ENCODE measurements at places on chromosomes 1 and 21.

GRCh38 chr21:15943009-15943666, 213.4 kb downstream of the USP25 start:
- H3K27ac ChIP-seq = no peak overlapping the region
- no peak overlapping the region for H3K4me3 ChIP-seq
- no peaks in the 10 kb centered on the region for H3K27me3 ChIP-seq
- no peaks in the 10 kb centered on the region for H3K4me1 ChIP-seq
- no peak for DNase-seq

DNA sequence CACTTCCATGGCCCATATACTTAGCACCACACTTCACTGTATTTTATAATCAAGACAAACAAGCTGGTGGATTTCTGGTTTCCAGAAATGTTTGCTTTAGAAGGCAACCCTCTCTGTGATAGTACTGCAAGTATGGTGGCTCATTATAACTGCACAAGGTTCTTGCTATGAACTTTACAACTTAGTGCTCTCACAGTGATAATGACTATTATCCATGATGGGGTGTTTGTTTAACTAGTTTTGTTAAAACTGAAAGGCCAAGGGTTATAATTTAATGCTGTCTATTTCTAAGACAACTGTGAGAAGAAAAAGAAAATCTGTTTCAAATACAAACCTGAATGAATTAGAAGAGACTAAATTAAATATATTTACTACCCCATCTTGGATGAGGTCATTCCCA, 903.2 kb downstream of the ADGRL2 start:
- no peak for DNase-seq
- peak overlapping the region; percentile 5 for H3K27ac ChIP-seq
- H3K4me1 ChIP-seq = no peaks in the 10 kb centered on the region
- no peaks in the 10 kb centered on the region for H3K27me3 ChIP-seq
- no peaks in the 10 kb centered on the region for H3K36me3 ChIP-seq

- no peaks in the 10 kb centered on the region for H3K36me3 ChIP-seq
- DNase-seq = no peak
These were observed 51.1 kb downstream of the PRDM16 start for GRCh38 chr1:3120140-3120539.

- H3K27me3 ChIP-seq = no peaks in the 10 kb centered on the region
- DNase-seq = no peak
- no peak overlapping the region for H3K4me3 ChIP-seq
- H3K36me3 ChIP-seq = no peaks in the 10 kb centered on the region
These were observed 9.9 kb upstream of the ETV3 start for GRCh38 chr1:157147906-157148700.

GRCh38 chr21:34369741-34370140, 5.6 kb upstream of the SMIM11 start:
- DNase-seq = no peak
- no peak overlapping the region for H3K27ac ChIP-seq
- no peaks in the 10 kb centered on the region for H3K36me3 ChIP-seq
- H3K4me3 ChIP-seq = no peak overlapping the region

DNA sequence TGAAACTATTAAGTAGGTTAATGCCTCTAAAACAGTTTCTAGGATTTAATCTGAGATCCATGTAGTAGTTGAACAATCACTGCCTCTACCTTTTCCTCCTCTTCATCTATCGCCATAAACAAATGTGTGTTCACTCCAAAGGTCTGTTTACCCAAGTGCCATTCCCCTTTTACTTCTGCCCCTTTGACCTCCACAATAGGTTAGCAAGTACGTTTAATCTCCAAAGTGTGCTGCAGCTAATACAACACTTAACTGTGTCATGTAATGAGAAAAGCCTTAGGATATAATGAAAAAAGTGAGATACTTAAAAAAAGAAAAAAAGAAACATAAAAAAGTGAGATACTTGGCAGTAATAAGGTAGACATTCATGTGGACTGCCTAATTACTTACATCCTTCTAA, 28.2 kb downstream of the GPBP1L1 start:
- no peaks in the 10 kb centered on the region for H3K4me1 ChIP-seq
- peaks cover 76% of the 10 kb centered on the region for H3K36me3 ChIP-seq
- H3K27ac ChIP-seq = no peak overlapping the region
- H3K4me3 ChIP-seq = no peak overlapping the region

GRCh38 chr1:12460121-12460520, 157.9 kb downstream of the DHRS3 start:
- H3K27ac ChIP-seq = peak overlapping the region; percentile 32
- peak; percentile 58 for DNase-seq
- H3K36me3 ChIP-seq = no peaks in the 10 kb centered on the region
- H3K4me3 ChIP-seq = no peak overlapping the region
- H3K27me3 ChIP-seq = no peaks in the 10 kb centered on the region

DNA sequence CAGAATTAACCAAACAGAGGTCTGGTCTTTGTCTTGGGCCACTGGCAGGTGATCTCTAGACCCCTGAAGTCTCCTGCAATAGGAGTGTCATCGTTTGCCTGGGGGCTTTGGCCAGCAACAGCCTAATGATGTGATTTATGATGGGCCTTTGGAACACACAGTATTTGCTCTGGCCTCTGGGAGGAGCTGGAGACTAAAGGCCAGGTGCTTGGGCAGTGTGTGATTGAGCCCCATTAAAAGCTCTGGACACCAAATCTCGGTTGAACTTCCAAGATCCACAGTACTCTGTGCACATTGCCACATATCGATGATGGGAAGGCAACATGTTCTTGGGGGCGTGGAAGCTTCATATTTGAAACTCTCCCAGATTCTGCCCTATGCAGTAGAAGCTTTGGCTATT, 32.0 kb upstream of the TLR5 start:
- no peak overlapping the region for H3K27ac ChIP-seq
- no peaks in the 10 kb centered on the region for H3K4me1 ChIP-seq
- H3K4me3 ChIP-seq = no peak overlapping the region
- H3K27me3 ChIP-seq = no peaks in the 10 kb centered on the region

GRCh38 chr1:19619697-19620384, 24.3 kb upstream of the NBL1 start:
- H3K4me1 ChIP-seq = peaks cover 26% of the 10 kb centered on the region
- H3K27ac ChIP-seq = no peak overlapping the region
- no peak overlapping the region for H3K4me3 ChIP-seq
- no peaks in the 10 kb centered on the region for H3K27me3 ChIP-seq
- no peak for DNase-seq

- H3K27me3 ChIP-seq = no peaks in the 10 kb centered on the region
- no peaks in the 10 kb centered on the region for H3K36me3 ChIP-seq
- H3K4me1 ChIP-seq = no peaks in the 10 kb centered on the region
These were observed 2.3 kb downstream of the NR5A2 start for GRCh38 chr1:200029822-200030152.

- H3K27ac ChIP-seq = no peak overlapping the region
- H3K4me3 ChIP-seq = no peak overlapping the region
- DNase-seq = no peak
- no peaks in the 10 kb centered on the region for H3K36me3 ChIP-seq
- H3K4me1 ChIP-seq = no peaks in the 10 kb centered on the region
- H3K27me3 ChIP-seq = no peaks in the 10 kb centered on the region
These were observed 171.9 kb downstream of the IGSF21 start for GRCh38 chr1:18279351-18280074.

- H3K4me3 ChIP-seq = no peak overlapping the region
- H3K4me1 ChIP-seq = no peaks in the 10 kb centered on the region
- no peak for DNase-seq
These were observed 50.9 kb upstream of the GALNT2 start for GRCh38 chr1:230016159-230016558.

DNA sequence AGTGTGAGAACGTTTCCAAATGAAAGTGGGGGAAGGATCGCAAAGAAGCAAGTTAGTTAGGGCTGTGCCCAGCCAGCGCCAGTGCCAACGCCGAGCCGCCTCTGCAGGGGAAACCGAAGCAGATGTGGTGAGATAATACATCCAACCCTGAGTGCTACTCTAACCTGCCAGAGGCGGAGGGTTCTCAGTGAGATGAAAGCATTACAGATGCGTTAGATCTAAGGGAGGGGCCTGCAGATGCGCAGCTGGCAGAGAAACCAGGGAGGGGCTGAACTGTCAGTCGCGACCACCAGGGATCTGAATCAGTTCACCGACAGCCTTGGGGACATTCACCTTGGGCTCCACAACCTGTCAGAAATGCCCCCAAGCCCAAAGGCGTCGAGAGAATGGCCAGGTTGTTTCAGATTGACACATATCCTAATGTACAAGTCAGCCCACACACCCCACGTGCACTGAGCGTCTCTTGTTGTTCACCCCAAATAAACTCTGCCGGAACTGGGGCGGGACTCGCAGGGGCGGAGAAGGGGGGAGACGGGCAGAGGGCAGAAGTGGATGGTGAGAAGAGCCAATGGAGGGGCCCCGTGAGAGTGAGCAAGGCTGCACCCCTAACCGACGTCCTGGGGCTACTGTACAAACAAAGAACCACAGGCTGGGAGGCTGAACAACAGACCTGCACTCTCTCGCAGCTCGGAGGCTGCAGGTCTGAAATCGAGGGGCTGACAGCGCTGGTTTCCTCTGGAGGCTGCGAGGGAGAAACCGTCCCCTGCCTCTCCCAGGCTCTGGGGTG, 8.7 kb upstream of the UMODL1 start:
- H3K27me3 ChIP-seq = no peaks in the 10 kb centered on the region
- no peak overlapping the region for H3K4me3 ChIP-seq
- DNase-seq = no peak
- no peaks in the 10 kb centered on the region for H3K4me1 ChIP-seq

DNA sequence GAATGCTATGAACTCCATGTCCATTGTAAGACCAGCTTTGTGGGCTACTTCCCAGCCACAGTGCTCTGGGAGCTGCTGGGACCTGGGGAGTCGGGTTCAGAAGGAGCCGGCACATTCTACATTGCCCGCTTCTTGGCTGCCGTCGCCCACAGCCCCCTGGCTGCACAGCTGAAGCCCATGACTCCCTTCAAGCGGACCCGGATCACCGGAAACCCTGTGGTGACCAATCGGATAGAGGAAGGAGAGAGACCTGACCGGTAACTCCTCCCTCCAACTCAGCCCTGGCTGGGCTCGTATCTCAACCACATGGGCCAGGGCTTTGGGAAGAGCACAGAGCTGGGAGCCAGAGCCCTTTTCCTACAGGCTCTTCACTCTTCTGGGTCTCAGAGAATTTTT, 15.4 kb downstream of the MOV10 start:
- H3K27ac ChIP-seq = no peak overlapping the region
- no peak overlapping the region for H3K4me3 ChIP-seq
- peaks cover 55% of the 10 kb centered on the region for H3K36me3 ChIP-seq
- DNase-seq = peak; percentile 35
- no peaks in the 10 kb centered on the region for H3K27me3 ChIP-seq

DNA sequence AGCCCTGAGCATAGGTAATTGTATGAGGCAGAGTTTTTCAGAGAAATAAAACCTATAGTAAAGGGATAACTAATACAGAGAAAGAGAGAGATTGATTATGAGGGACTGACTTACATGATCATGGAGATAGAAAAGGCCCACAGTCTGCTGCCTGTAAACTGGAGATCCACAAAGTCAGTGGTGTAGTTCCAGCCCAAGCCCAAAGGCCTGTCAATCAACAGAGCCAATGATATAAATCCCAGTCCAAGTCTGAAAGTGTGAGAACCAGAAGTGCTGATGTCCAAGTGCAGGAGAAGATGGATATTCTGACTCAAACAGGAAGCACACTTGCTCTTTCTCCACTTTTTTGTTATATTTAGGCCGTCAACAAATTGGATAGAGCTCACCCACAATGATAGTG, 340.1 kb upstream of the RGS18 start:
- H3K27me3 ChIP-seq = no peaks in the 10 kb centered on the region
- no peaks in the 10 kb centered on the region for H3K4me1 ChIP-seq
- H3K27ac ChIP-seq = no peak overlapping the region
- H3K4me3 ChIP-seq = no peak overlapping the region
- no peaks in the 10 kb centered on the region for H3K36me3 ChIP-seq

DNA sequence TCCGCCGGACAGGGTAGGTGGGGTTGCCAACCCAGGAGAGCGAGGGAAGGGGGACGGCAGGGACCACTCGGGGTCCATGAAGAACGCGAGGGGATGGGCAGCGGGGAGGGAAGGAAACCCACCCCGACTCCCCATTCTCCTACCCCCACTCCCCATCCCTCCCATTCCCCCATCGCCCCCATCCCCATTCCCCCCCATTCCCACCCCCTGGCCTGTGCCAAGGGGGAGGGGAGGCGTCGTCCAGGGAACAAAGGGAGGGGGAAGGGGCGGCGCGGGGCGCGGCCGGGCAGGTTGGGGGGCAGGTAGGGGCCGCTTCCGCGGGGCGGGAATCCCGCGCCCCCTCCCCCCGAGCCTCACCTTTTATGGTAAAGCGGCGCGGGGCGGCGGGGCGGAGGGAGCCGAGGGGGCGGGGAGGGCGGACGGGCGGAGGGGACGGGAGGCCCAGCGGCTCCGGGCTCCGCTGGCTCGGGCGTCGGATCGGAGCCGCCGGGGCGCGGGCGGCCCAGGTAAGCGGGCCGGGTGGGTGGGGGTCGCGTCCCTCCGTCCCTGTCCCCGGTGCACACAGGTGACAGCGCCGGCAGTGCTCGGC, at the start of gene FBLIM1:
Gene FBLIM1, plus strand, starts transcription at position 453 of the 589 bp plus-strand sequence. CDS start 6,189 bp downstream, outside the sequence.
- H3K4me1 ChIP-seq = peaks cover 14% of the 10 kb centered on the region
- peak within 1 kb of the TSS; percentile 93 for H3K27ac ChIP-seq
- peak within 1 kb of the TSS; percentile 86 for H3K4me3 ChIP-seq
- no peaks in the 10 kb centered on the region for H3K36me3 ChIP-seq

DNA sequence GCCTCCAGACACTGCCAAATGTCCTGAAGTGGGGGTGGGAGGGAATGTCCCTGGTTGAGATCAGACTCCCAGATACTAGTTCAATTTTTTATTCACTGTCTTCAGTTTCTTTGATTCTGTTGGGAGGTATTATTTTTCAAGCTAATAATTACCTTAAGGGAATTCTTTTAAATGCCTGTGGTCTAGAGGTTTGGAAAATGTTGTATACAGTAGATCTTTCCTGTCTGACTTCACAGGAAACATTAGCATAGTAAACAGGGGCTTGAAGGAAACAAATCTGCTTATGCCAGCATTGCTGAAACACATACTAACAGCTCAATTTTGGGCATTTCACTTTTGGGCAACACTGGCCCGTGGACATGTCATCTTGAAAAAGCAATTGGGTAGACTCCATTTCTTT, 84.3 kb upstream of the HP1BP3 start:
- H3K27ac ChIP-seq = no peak overlapping the region
- H3K4me1 ChIP-seq = no peaks in the 10 kb centered on the region
- H3K36me3 ChIP-seq = no peaks in the 10 kb centered on the region

GRCh38 chr21:27320868-27321267, 354.0 kb upstream of the ADAMTS5 start:
- no peak overlapping the region for H3K4me3 ChIP-seq
- H3K27ac ChIP-seq = no peak overlapping the region
- H3K36me3 ChIP-seq = no peaks in the 10 kb centered on the region
- H3K27me3 ChIP-seq = no peaks in the 10 kb centered on the region

- no peaks in the 10 kb centered on the region for H3K27me3 ChIP-seq
- no peak for DNase-seq
- H3K4me3 ChIP-seq = no peak overlapping the region
These were observed 15.5 kb downstream of the TEX38 start for GRCh38 chr1:46687093-46687659.

- H3K27me3 ChIP-seq = no peaks in the 10 kb centered on the region
- peaks cover 9% of the 10 kb centered on the region for H3K4me1 ChIP-seq
- peak overlapping the region; percentile 100 for H3K27ac ChIP-seq
These were observed 705 bp upstream of the SLC50A1 start for GRCh38 chr1:155134880-155135414.

- no peaks in the 10 kb centered on the region for H3K36me3 ChIP-seq
- H3K4me3 ChIP-seq = no peak overlapping the region
- no peaks in the 10 kb centered on the region for H3K4me1 ChIP-seq
- DNase-seq = no peak
These were observed 20.5 kb upstream of the RNF186 start for GRCh38 chr1:19835578-19835977.

Measured in ascending aorta (tissue), 2 donors.